ENCODE measurements at places on chromosomes 2 and 18.

DNA sequence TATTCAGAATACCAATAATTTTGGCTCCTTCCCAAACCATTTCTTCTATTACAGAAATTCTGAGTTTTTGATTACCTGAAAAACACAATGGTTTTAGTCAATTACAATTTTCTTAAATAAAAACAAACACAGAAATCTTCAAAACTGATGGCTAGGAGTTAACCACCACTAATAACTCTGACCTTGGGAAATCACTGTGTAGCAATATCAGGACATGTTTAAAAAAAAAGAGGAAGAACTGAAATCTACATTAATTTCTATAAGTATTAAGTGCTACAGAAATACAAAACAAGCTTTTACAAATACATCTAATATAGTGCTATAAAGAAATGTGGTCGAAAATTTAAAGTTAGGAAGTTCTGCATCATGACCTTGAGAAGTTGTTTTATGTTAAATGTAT is 14.9 kb downstream of the L3MBTL4 start:
- no peak for DNase-seq

DNA sequence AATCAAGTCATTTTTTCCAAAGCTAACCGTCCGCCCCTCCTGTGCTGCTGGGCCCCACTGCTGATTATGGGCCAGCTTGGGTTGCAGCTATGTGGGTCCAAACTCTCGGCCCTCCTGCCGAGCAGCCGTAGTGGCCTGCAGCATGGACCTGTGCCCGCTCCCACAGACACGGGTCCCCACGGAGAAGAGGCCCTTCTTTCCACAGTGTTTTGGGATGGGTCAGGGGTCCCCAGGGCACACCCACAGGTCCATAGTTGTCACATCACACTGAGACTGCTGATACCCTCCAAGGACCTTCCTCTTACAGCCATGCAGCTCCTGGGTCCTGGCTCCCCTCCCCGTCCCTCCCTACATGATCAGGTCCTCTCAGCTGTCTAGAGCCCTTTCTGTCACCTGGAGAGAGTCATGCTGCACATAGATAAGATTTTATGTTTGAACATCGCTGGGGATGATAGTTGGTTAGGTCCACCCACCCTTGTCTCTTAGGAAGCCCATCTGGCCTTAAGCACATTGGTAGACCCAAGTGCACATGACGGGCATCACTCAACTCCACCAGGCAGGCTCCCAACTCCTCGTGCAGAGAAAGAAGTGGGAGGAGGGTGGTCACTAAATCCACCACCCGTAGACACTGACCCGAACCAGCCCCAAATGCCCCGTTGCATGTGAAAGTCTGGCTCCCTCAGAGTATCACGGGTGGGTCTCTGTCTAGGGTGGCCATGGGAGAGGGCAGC is 17.5 kb downstream of the GPR55 start:
- DNase-seq = no peak

GRCh38 chr2:16316456-16317210 is 349.0 kb downstream of the CYRIA start:
- DNase-seq = no peak

DNA sequence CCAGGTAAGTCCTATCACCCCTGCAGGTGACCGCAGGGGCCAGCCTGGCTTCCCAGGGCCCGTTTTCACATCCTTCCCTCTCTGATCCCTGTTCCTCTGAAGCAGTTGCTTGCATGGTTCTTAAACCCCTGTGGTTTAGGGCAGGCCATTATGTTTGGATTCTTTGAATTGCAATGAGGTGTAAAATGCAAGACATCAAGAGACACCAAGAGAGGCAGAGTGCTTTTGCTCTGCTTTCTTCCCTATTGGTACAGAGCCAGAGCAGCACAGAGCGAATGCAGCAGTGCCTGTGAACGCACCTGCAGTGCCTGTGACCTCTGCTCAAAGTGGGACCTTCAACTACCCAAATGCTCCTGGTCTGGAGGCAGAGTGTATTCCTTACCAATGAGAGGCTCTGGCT is 7.6 kb downstream of the RFX8 start:
- DNase-seq = no peak

- no peak for DNase-seq
These were observed 105.0 kb downstream of the PLEKHM3 start for GRCh38 chr2:207920321-207920720.

DNA sequence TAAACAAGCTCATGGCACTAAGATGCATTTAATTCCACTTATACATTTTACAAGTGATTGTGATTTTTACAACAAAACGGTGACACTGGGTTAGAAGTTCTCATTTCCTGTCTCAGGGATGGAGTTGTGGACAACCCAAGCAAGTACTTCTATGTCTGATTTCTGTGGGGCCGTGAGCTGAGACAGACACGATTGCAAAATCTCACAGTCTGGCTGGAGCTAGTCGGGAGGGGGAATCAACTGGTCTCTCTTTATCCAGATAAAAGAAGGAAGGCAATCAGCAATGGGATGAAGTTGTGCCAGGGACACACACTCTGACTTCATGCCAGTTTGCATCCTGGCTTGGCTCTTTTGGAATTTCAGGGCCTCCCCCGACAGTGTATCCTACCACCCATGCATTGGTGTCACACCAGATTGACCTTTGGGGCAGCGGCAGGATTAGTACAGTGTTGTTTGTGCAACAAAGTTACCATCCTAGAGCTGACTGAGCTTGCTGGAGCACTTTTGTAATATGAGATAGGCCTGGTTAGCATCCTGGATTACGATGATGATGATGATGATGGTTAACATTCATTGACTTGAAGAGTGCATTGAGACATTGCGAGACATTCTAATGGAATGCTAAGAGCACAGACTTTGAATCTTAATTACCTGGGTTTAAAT is 98.8 kb downstream of the CTAGE1 start:
- no peak for DNase-seq

DNA sequence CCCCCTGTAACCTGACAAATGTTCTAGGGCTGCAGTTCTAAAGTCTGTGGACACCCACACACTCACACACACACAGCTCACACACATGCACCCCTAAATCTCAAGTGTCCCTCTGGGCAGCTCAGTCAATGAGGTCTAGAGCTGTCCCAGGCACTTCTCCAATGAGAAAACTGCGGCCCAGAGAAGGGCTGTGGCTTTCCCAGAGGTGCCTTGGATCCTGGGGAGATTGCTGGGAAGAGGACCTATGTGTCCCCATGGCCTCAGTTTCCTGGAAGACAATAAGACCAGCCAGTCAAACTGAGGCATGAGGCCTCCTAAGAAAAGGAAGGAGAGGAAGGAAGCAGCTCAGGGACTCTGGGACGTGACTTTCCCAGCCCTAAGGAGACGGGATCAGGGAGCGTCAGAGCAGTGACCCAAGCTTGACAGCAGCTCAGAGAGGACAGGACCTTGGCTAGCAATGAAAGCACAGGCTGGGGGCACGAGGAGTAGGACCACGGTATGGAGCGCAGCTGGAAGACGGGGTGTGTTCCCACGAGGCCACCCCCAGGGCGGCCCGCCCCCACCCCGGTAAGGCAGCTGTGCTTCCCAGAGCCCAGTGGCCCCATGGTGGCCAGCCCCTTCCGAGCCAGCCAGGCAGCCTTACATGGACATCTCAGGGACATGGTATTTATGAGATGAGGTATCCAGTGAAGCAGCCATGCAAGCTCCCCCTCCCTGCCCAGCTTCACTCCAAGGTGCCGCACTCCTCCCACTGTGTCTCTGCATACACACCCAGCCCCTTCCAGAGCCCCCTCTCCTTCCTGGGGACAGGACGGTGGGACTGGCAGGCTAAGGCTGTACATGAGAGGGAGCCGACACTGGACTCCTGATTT is 46.0 kb downstream of the TNS1 start:
- DNase-seq = no peak

DNA sequence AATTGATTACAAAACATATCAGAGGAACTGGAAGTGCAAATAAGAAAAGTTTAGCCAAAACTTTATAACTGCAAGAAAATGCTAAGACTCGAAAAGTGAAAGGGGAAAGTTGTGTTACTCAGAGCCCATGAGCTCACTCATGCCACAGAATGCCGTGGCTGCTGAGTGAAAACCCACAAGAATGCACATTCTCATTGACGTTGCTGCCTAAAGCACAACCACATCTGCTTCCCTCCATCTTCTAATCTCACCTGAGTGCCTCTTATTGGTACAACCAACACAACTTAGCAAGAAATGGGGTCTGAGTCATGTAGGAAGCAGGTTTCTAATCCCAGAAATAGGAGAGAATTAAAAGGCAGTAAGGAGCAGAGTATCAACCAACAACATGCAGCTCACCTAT is 259.7 kb downstream of the LNPK start:
- no peak for DNase-seq

DNA sequence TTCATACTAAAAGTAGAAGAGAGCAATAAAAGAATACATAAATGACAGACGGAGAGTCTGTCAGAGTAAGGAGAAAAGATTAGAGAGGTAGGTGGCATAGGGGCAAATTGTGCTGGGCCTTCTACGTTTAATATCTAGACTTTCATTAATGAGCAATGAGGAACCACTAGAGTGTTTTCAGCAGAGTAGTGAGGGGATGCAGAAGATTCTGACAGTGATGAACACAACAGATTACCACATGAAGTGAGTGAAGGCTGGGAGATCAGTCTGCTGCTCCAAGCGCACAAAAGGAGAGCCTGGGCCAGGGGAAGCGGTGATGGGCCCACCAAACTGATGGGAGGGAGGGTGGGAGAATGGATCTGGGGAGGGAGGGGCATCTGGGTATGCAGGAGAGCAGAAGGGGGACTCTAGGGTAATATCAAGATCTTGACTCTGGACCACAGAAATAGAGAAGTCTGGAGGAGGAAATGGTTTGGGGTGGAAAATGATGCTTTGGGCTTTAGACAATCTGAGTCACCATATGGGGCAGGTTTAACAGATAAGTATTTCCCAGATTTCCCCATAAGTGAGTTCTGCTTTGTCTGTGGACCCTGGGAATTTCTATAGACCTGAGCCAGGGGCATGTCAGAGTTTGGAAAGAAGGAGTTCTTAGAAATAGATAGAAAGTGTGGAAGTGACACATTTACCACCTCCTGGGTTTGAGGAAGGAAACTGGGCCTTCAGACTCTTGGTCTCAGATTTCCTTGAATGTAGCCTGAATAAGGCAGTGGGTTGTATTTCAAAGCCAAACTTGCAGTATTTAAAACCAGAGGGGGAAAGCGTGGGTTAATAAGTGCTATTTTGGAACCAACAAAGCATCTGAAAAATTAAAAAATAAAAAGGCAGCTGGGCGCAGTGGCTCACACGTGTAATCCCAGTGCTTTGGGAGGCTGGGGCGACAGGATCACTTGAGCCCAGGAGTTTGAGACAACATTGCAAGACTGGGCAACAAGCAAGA is 15.0 kb upstream of the IL1A start:
- DNase-seq = no peak

Measured in stimulated activated CD8-positive, alpha-beta memory T cell treated with anti-CD3 and anti-CD28 coated beads, Interleukin-15, amount 100 ng/mL, for 24 hours (primary cell).